Activated naive CD8-positive, alpha-beta T cell treated with anti-CD3 and anti-CD28 coated beads, Interleukin-2, amount 10 ng/mL, durations not matched to agents 7 days and 5 days (primary cell): ENCODE measurements at places on chromosomes 7 and 10.

GRCh38 chr10:124091646-124092249, 1.6 kb downstream of the CHST15 start:
- DNase-seq = no peak

DNA sequence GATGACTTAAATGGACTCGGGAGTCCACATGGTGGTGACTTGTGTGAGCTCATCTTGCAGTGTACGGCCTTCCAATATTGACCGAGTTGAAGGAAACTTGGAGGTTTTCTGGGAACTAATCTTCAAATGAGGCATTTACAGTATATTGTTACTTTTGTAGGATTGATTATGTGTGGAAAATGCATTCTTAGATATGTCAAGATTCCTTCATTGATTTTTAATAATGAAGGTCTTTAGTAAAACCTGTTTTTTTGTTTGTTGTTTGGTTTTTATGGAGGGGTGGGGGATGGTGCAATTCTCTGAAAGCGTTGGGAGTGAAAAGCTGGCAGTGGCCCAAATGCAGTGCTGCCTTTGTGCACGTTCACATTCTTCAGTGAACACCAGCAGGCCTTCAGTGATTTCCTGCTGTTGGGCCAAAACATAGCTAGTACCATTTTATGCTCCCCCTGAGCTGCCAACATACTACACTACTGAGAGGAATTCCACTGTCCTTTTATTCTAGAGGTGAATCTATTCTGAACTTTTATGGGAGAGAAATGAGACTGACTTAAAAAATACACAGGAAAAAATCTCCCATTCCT, 50.4 kb downstream of the CCNY start:
- no peak for DNase-seq

GRCh38 chr10:77417359-77417758, 220.2 kb downstream of the KCNMA1 start:
- no peak for DNase-seq

GRCh38 chr10:78450807-78451485, 417.3 kb downstream of the RPS24 start:
- no peak for DNase-seq

DNA sequence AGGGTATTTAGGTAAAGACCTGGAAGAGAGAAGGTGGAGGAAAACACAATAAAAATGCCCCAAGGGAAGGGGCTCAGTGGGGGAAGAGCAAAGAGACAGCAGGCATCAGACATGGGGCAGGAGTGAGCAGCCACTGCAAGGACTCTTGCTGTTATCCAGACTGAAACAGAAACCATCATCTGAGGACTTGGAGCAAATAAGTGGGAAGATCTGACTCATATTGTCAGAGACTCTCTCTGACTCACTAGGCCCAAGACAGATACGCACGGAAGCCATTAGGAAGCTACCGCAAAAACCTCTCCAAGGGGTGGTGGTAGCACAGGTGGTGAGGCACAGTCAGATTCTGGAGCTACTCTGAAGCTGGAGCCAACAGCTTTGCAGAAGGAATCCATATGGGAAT, 110.7 kb downstream of the RNF32 start:
- no peak for DNase-seq

DNA sequence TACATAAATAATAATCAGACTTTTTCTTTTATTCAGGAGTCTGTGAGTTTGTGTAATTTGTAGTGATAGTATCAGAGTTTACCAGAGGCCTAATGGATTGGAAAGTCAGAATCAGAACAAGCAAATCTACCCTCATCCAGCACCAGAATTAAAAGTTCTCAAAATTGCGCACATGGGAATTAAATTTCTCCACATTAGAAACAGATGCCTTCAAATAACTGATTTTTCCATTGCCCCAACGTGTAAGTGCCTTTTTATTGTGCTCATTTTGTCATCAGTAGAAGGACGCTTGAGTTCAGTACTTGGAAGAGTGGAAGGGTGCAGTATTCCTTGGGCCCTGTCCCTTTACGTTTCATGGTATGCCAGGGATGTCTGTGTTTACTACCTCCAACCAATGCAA, 32.8 kb downstream of the BICC1 start:
- DNase-seq = no peak

DNA sequence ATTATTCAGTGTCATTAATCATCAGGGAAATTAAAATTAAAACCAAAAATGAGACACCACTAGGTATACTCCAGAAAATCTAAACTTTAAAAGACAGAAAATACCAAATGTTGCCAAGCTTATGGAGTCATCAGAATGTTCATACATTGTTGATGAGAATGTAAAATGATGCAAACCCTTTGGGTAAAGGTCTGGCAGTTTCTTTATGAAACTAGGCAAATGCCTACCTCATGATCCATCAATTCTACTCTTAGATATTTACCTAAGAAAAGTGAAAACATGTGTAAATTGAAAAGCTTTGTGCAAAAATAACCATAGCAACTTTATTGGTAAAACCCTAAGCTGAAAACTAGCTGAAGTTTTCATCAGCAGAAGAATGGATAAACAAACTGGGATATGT, 329.5 kb upstream of the MEOX2 start:
- no peak for DNase-seq

DNA sequence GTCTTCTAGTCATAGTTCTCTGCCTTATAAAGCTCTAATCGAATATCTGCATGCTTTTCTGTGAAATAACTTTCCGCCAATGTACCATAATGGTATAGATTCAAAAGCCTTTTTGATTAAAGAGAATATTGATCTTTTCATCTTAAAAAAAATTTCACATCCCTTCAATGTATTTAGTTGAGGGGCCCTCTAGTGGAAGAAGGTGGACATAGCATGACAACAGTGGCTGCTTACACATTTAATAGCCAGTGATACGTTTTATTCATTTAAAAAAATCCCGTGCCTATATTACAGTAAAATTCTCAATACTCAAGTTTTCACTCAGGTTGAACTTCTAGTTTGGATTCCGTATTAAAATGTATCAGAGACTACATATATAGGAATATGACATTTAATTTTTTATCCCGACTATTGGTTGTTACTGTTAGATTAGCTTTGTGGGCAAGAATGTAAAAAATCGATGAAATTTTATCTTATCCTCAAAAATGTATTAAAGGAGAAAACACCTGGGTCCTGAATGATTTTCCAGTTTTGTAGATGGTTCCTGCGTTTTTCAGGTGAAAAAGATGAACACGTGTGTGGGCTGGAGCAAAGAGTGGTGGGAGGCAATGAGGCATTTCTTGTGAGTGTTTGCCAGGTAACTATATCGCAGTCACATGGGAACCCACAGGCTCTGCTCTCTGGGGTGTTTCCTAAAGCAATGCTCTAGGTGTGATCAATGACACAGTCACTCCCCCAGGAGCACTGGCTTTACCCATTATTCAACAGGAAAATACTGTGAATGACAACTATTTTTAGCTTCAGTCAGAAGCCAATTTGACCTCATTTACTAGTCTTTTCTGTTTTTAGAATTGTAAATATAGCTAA, 24.1 kb upstream of the PNLIP start:
- no peak for DNase-seq

GRCh38 chr7:36526863-36527548, 137.3 kb downstream of the ANLN start:
- no peak for DNase-seq
